Osteocyte (in vitro differentiated cells): ENCODE measurements at places on chromosomes 6 and 20. TPM values are rescaled to one million over a fixed set of nuclear protein-coding genes. Genes with fewer than 3 reads are reported as not detected.
A peak's percentile ranks its signal among the peaks of the same experiment; 100 is the strongest.

Gene MUC21
- total RNA-seq: not detected in 2 replicates

Gene ABCC10
- total RNA-seq: 40.1 and 42.8 TPM in 2 replicates

Gene ANGPT4
- total RNA-seq: not detected in 2 replicates

Gene LGSN
- total RNA-seq: 0.29 TPM in 1 of 2 replicates, not detected in the other

Gene TCEA2
- 67.3 and 73.1 TPM in 2 replicates for total RNA-seq

- H3K4me3 ChIP-seq: no peak overlapping the region
- DNase-seq: no peak
- H3K4me1 ChIP-seq: no peaks in the 10 kb centered on the region
- H3K27ac ChIP-seq: no peak overlapping the region
Measured at GRCh38 chr6:84428300-84428907, 201.0 kb upstream of the CEP162 start.

GRCh38 chr20:11047559-11047958, 373.8 kb upstream of the JAG1 start:
- no peak overlapping the region for H3K4me3 ChIP-seq
- no peak overlapping the region for H3K27ac ChIP-seq
- H3K27me3 ChIP-seq: no peaks in the 10 kb centered on the region
- H3K36me3 ChIP-seq: no peaks in the 10 kb centered on the region

GRCh38 chr6:43532201-43532600, 15.3 kb downstream of the POLR1C start:
- no peaks in the 10 kb centered on the region for H3K27me3 ChIP-seq
- no peak overlapping the region for H3K27ac ChIP-seq
- H3K4me1 ChIP-seq: no peaks in the 10 kb centered on the region
- DNase-seq: no peak

DNA sequence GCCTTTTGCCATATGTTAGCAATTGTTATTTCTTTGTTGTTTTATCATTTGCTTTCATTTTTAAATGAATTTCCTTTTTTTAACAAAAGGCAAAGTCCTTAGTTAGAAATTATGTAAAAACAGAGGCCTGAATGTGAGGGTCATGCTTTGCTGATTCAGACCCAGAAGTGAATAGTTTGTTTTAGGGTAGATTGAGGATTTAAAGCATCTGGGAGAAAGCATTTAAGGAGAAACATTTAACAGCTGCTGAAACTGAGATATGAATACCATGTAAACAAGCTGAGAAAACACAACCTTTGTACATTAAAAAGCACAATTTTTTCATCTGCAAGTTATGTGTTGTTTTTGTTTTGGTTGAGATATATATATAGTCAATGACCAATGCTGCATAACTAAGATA, 8.0 kb downstream of the HTR1B start:
- H3K27ac ChIP-seq: peak overlapping the region; percentile 94
- H3K36me3 ChIP-seq: peaks cover 3% of the 10 kb centered on the region
- no peak overlapping the region for H3K4me3 ChIP-seq

GRCh38 chr6:154482858-154483257, 27.6 kb downstream of the CNKSR3 start:
- H3K36me3 ChIP-seq: no peaks in the 10 kb centered on the region
- H3K4me3 ChIP-seq: no peak overlapping the region
- DNase-seq: no peak

DNA sequence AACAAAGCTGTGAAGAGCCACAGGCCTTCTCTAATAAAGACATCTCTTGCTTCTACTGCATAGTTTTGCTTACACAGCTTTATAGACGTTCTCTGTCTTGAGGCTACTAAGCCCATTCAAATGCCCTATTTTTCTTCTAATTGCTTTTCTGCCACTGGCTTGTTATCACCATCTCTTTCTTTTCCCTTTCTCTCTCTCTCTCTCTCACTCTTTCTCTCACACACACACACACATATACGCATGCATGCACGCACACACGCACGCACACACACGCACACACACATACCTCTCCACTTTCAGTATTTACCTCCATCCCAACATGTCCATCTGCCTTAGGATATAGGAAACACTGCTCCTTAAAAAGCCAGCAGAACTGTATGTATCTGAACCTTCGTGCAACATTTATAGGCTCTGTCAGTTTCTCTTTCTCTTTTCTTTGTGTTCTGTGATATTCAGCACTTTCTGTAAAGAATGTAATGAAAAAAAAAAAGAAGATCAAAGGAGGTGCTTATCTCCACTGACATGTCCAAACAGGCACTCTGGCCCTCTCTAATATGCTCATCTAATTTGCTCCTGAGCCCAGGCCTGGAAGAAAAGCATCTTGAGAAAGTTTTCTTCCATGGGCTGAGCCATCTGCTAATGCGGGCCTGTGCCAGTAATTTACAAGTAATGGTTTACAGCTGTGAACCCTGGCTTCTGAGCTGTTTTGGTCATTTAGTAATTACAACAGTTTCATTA, 1046.7 kb upstream of the MAP3K7 start:
- peaks cover 33% of the 10 kb centered on the region for H3K4me1 ChIP-seq
- peak overlapping the region; percentile 60 for H3K4me3 ChIP-seq
- no peaks in the 10 kb centered on the region for H3K36me3 ChIP-seq

DNA sequence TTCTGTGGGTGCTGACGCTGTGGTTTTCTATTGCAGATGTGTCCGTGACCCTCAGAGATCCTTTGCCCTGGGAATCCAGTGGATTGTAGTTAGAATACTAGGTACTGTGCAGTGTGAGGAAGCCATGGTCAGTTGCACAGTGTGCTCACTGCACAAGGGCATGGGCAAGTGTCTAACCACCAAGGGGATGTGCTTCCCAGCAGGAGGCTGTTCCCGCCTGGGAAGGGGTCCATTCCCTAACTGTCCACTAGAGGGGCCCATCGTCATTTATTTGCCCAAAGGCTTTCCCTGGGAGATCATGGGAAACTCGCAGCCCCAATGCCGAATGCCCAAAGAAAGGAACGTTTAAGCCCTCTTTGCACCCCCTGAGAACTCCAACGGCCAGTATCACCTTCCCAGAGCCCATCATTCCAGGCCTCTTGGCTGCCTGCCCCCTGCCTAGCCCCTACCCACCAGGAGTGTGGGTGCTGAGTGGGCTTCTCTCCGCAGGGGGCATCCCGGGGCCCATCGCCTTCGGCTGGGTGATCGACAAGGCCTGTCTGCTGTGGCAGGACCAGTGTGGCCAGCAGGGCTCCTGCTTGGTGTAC, 26.2 kb downstream of the SLCO4A1 start:
- no peaks in the 10 kb centered on the region for H3K36me3 ChIP-seq
- peaks cover 14% of the 10 kb centered on the region for H3K4me1 ChIP-seq
- peak; percentile 91 for DNase-seq
- H3K27ac ChIP-seq: no peak overlapping the region
- H3K4me3 ChIP-seq: no peak overlapping the region

DNA sequence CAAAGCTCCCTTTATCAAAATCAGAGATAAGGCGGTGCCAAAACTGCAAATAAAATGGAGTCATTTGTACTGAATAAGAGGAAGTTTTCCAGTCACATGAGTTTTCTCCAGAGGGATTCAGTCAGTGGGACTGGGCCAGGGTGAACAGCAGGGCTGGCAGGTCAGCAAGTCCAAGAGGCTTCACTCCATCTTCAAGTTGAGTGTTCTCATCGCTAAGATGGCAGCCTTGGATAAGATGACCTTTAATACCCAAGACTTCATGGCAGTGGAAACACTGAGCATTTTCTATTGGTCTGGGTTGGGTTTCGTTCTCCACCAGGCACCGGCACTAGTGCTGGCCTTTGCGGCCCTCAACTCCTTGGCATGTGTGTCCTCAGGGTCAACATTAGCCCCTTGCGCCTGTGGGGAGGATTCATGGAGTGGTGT, 29.3 kb upstream of the IGF2R start:
- no peak overlapping the region for H3K27ac ChIP-seq
- H3K27me3 ChIP-seq: no peaks in the 10 kb centered on the region
- peaks cover 18% of the 10 kb centered on the region for H3K4me1 ChIP-seq
- no peaks in the 10 kb centered on the region for H3K36me3 ChIP-seq
- H3K4me3 ChIP-seq: no peak overlapping the region
- peak; percentile 51 for DNase-seq

DNA sequence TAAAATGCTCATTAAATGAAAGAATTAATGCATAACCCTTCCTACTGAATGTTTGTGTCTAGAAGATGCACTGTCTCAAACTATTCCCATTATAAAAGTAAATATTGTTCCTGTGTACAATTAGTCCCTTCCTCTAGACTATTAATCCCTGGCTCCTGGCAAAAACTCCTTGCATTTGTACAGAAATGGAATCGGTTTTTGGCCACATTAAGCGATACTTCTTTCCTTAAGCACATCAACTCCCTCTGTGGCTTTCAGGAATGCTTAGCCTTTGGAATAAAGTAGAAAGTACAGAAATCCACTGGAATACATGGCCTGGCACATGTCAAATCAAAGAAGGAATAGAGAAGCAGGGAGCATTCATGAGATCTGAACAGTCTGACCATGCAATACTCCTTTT, 179.8 kb downstream of the GMPR start:
- H3K4me3 ChIP-seq: no peak overlapping the region
- no peak overlapping the region for H3K27ac ChIP-seq
- peaks cover 33% of the 10 kb centered on the region for H3K4me1 ChIP-seq
- H3K27me3 ChIP-seq: no peaks in the 10 kb centered on the region
- DNase-seq: no peak

GRCh38 chr20:16684416-16684815, 45.4 kb upstream of the SNRPB2 start:
- H3K4me3 ChIP-seq: no peak overlapping the region
- DNase-seq: no peak
- no peak overlapping the region for H3K27ac ChIP-seq
- H3K4me1 ChIP-seq: no peaks in the 10 kb centered on the region
- H3K36me3 ChIP-seq: no peaks in the 10 kb centered on the region

- H3K27ac ChIP-seq: no peak overlapping the region
- no peak for DNase-seq
- H3K4me1 ChIP-seq: no peaks in the 10 kb centered on the region
- H3K4me3 ChIP-seq: no peak overlapping the region
Measured at GRCh38 chr6:69202768-69203167, 567.7 kb downstream of the ADGRB3 start.

GRCh38 chr20:56467968-56468315, 485 bp upstream of the RTF2 start:
- H3K4me1 ChIP-seq: peaks cover 19% of the 10 kb centered on the region
- H3K27ac ChIP-seq: peak overlapping the region; percentile 99
- H3K36me3 ChIP-seq: peaks cover 3% of the 10 kb centered on the region
